ENCODE measurements at places on chromosomes 4 and X.

- no peak for DNase-seq
These were observed 254.1 kb downstream of the FBXW7 start for GRCh38 chr4:152281822-152282221.

GRCh38 chr4:105990933-105991332 lies 95.7 kb downstream of the NPNT start:
- no peak for DNase-seq

DNA sequence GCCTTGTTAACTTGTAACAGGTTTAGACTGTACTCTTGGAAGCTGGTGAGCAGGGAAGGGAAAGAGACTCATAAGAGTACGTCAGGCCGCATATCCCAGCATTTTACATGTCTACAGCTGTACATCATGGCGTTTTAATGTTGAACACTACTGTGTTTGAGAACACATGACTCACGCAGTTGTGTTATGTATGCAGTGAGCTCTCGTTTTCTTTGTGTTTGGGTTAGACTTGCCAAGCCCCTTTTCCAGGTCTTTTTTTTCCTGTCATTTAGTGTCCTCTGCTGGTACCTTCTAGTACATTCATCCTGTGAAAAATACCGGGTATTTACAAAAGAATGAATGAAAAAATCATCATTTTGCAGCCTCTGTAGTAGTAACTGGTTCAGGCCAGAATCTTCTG lies 35.3 kb downstream of the SMS start:
- no peak for DNase-seq

- no peak for DNase-seq
These were observed 1786.3 kb upstream of the TENM3 start for GRCh38 chr4:180456928-180457327.

DNA sequence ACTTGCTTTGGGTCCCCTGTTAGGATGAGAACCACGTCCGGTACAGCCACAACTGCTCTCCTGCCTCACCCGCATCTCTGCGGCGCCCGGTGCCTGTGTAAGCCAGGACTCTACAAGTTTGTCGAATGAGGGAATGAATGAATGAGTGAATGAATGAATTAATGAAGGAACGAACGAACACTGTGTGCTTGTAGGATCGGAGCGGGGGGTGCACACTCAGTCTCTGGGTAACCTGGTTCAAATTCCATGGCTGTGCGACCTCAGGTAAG lies 201.4 kb upstream of the PSAPL1 start:
- DNase-seq = no peak

GRCh38 chrX:11269006-11269405 lies 24.2 kb upstream of the AMELX start:
- DNase-seq = no peak

- no peak for DNase-seq
These were observed 569.1 kb upstream of the GRID2 start for GRCh38 chr4:91734682-91735081.

GRCh38 chr4:86595426-86595805 lies 1.3 kb downstream of the PTPN13 start:
- no peak for DNase-seq

DNA sequence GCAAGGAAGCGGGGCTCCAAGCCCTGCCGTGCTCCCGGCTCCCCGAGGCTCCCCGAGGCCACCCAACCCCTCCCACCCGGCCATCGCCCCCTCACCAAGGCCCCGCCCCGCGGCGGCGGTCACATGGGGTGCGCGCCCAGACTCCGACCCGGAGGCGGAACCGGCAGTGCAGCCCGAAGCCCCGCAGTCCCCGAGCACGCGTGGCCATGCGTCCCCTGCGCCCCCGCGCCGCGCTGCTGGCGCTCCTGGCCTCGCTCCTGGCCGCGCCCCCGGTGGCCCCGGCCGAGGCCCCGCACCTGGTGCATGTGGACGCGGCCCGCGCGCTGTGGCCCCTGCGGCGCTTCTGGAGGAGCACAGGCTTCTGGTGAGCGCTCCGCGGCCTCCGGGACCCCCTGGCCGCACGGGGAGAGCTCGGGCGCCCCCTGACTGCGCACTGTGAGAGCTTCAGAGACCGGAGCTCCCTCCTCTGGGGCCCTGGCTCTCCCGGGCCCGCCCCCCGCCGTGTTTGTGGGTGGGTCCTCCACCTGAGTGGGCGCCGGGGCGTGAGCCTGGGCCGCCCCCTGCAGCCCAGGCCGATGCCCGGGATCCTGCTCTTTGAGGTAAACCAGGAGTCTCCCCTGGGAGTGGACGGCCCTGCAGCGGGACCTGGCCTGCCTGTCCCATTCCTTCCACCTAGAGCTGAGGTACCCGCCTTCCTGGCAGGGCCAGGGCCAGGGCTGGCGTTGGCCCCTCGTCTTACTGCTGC lies at the start of gene IDUA:
IDUA (plus strand) TSS at position 166 of the 745 bp plus-strand sequence; CDS start at position 207, 41 bp downstream.
- no peak for DNase-seq
